ENCODE measurements at places on chromosomes 3 and 15.

DNA sequence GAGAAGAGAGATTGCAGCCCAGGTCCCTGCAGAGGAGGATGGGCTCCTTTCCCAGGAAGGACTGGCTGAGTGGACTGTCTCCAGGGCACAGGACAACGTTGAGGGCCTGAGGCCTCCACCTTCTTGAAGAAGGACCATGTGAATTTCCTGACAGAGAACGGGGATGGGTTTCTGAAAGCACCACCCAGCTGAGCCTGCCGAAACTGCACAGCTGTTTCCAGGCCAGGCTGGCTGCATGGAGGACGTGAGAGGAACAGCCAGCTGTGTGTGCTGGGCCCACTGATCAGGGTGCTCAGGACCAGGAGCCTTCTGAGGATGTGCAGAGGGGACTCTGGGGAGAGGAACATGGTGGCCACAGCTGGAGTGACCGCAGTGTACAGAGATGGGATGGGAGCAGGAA is 39.2 kb downstream of the HMCES start:
- no peak for DNase-seq

DNA sequence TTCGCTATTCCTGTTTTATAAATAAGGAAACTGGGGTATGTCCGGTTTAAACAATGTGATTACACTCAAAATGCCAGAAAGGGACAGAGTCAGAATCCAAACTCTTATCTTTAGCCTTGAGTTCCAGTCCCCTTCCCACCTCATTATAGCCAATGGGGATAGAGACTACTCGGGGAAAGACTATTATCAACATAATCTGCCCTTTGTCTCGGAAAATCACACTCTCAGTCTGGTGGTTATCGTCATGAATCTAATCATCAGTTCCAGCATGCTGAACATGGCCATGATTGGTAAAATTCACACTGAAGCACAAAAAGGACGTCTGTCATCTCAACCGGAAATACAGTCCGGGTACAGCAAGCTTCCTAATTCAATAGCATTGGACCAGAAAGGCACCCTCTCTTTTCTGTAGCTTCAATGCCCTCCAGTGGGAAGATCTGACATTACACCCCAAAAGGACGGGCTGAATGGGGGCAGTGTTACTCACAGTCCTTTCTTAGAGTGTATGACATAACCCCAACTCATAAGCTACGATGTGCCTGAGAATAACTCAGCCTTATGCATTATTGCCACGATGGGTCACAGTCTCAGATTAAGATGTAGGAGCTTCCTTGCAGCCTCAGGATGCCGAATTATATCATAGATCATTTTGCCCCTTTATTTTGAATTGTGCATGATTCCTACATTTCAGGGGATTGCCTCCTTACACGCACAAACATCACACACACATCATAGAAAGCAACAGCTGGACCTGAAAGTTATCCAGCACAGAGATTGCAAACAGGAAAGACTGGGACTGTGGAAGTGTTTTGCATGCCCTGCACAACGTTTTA is 390.4 kb upstream of the LMCD1 start:
- DNase-seq = peak; percentile 3

GRCh38 chr3:186784820-186785494 is 1.6 kb downstream of the EIF4A2 start:
- DNase-seq = no peak

DNA sequence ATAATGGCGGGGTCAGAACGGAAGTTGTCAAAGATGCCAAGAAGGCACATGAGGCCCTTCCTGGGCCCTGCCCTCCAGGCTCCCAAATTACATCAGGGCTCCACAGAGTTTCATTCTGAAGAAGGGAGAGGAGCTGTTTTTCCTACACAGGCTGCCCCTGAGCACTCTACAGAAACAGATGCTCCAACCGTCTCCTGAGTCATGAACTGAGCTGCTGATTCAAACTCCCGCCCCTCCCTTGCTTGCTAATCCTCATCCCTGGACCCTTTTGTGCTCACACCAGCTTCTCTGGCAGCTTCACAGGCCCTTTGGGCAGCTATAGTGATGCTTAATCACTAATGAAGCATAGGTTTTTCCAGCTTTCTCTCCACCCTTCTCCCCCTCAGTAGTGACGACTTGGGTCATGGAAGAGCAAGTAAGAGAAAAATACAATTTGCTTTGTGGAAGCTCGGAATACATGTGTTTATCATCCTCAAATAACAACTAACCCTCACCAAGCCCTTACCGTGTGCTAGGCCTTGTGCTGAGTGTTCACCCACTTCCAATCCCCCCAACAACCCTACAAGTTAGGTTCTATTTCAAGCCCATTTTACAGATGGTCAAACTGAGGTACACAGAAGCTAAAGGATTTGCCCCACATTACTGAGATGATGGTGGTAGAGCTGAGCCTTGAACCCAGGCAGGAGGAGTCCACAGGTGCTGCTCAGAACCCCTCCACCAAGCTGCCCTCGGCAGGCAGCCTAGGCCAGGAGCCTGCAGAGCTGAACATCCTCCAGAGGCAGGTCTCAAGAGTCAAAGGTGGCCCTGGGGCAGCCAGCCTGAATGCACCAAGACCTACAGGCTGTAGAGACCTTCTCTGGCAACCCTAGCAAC is 21.9 kb downstream of the MEGF11 start:
- no peak for DNase-seq

DNA sequence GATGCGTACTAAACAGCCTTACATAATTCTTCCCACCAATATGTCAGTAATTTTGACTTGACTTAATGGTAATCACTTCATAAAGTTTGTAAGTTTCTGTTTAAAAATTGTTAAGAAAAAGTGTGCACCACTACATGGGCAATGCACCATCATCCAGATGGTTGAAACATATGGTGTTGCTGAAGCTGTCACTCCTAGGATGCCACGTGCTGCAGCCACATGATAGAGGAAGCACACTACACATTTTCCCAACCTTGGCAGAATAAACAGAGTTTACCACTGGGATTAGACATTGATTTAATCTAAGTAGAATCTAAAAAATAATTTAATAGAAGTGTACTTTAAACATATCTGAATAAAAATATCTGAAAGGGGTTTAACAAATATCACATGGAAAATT is 1209.9 kb downstream of the NSUN3 start:
- no peak for DNase-seq

GRCh38 chr3:50194128-50194902 is 2.9 kb downstream of the GNAT1 start:
- peak; percentile 25 for DNase-seq

- DNase-seq = no peak
These were observed 1.9 kb downstream of the MORC1 start for GRCh38 chr3:109116031-109116430.

GRCh38 chr3:152524198-152525140 is 255.7 kb downstream of the MBNL1 start:
- peak; percentile 9 for DNase-seq

DNA sequence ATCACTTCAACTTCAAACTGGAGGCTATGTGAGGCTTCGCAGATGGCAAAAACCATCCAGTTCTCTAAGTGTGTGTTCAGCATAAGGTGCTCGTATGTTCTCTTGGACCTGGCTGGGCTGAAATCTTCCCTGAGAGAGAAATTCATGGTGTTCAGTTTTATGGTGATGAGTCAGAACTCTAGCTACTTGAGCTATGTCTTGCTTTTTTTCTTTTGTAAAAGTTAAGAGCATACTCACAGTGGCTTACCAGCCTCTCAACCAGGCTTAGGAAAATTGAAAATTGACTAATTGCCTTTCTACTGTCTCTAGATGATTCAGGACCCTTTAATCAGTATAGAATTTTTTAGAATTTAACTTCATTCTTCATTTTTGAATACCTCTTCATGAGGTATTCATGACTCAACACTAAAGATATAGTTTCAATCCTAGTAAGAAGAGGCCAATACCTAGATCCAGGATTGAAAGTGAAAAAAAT is 617.5 kb downstream of the TBL1XR1 start:
- peak; percentile 51 for DNase-seq

DNA sequence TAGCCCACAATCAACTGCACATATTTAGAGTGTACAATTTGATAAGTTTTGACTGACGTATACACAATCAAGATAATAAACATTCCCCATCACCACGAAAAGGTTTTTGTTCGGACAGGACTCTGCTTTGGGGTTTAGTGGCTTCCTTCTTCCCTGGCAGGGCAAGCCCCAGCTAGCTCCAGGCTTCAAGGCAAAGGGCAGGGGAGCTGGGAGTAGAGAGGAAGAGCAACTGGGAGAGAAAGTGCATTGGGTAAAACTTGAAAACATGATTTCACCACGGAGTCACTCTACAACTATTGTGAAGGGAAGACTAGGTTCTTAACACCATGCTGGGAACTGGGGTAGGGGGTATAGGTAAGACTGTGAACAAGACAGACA is 185.1 kb upstream of the UBE2E1 start:
- no peak for DNase-seq

- no peak for DNase-seq
These were observed 326.1 kb downstream of the NTRK3 start for GRCh38 chr15:87930457-87930856.

DNA sequence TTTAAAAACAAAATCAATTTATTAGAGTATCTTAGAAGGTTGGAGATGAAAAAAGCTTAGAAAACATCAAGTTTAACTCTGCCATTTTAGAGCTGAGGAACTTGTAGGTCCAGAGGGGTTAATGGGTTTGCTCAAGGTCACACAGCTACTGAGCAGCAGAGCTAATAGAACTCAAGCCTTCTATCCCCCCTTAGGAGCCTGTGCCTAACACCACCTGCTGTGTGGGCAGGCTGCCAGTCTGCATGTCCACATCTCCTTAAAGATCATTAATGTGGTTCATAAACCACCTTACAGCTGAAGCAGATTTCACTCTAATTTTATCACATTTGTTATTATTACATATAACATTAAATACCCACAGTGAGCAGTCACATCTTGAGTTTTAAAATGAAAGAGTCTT is 14.1 kb upstream of the SLC35G2 start:
- DNase-seq = no peak

- DNase-seq = no peak
These were observed 511.3 kb downstream of the GABRG3 start for GRCh38 chr15:27482287-27482686.

DNA sequence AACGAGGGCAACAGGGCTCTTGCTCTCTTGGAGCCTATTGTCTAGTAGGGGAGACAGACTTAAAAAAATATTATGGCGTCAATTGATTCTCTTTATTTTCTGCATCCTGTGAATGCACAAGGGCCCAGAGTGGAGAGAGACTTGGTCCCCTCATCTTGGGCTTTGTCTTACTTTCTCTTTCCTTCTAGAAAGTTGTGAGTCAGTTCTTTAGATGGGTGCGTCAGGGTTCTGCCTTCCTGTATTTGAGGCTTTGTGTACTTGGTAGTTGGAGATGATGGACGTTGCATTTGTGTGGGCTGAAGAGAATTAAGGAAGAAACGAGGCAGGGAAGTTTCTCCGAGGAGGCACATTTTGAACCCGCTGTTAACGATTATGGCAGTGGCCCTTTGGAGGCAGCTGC is 52.9 kb downstream of the CACNA1D start:
- DNase-seq = no peak

DNA sequence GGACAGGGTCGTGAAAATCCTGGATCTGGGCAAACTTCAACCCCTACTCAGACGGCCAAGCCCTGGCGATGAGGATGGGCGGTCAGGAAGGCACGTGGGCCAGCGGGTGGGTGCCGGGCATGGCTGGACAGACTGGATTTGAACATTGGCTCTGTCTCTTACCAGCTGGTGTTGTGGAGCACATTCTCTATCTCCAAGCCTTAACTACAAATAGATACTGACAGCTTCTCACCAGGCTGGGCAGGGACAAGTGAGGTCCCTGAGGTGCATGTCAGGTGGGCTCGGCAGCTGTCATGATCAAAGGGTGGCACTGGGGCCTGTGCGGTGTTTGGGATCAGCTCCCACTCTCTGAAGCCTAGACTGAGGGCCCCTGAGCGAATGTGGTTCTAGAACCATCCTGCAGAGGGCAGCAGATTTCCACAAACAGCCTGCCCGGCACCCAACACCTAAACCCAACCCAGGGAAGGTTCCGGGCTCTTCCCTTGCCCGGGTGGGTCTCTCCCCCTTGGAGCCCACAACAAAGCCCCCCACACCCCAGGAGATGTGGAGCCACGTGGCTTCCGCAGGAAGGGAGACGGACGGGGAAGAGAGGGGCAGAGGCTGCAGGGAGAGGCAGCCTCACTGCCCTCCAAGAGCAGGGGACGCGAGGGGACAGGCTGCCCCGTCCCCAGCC is 58.4 kb downstream of the RGMA start:
- DNase-seq = no peak

GRCh38 chr3:160779040-160779439 is 23.0 kb downstream of the PPM1L start:
- no peak for DNase-seq

DNA sequence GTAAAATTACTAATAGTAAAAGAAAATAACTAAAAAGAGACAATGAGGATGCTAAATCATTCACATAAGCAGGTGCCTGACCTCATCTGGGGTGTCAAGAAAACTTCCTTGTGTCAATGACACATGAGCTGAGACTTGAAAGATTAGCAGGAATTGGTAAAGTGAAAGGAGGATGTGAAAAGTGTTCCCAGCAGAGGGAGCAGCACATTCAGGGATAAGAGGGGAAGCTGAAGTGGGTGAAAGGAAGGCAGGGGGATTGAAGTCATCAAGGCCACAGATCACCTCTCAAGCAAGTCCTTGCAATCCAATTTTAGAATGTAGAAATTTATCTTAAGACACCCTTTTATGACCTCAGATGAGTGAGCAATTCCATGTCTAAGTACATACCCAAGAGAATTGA is 60.2 kb upstream of the ACP3 start:
- DNase-seq = peak; percentile 7

GRCh38 chr15:82178061-82178460 is 84.5 kb downstream of the EFL1 start:
- DNase-seq = peak; percentile 48

DNA sequence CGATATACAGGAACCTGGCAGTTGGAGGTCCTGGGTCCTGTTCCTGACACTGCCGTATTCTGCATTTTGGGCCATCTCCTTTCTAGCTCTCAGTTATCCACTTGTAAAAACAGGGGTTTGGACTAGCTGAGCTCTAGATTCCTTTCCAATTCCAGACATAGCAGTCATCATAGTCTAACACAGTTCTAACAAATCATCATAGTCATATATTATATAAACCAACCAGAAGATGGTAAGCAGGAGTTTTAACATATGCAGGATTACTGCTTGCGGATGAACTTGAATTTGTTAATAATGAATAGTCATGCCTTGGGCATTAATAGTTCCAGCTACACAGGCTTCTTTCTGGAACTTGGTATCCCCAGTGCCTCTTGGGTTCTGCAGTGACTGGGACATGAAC is 26.6 kb downstream of the MASP1 start:
- DNase-seq = no peak

DNA sequence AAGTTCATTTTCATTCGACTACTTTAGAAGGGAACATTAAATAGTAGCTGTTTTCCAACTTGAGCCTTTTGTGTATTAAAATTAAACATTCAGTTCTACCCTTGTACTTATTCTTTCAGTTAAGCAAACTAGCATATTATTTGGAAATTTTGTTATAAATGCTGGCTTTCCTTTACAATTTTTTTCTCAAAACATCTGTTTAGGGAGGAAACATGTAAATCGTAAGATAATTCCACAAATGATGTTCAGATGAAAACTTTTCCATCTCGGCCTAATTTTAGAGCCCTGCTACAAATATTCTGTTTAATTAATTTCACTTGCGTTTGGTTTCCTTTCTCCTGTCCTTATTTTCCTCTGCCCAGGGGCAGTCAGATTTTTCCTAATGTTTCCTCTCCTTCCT is 476.2 kb upstream of the RGMA start:
- DNase-seq = no peak

- DNase-seq = no peak
These were observed 52.2 kb downstream of the KCNAB1 start for GRCh38 chr3:156172536-156172935.

GRCh38 chr3:151856641-151857040 is 16.8 kb upstream of the SUCNR1 start:
- no peak for DNase-seq

Measured in skeletal muscle cell (primary cell).